Astrocyte (in vitro differentiated cells and primary cell): ENCODE measurements at places on chromosomes 3 and 15. TPM values are rescaled to one million over a fixed set of nuclear protein-coding genes. Genes with fewer than 3 reads are reported as not detected.

Gene IFT57
- 27.5 and 29.8 TPM in 2 replicates for total RNA-seq

Gene SLCO2A1
- 2.1 and 2.2 TPM in 2 replicates for total RNA-seq

Gene NPAP1
- total RNA-seq: not detected in 2 replicates

- H3K4me1 ChIP-seq: no peaks in the 10 kb centered on the region
- no peak overlapping the region for H3K4me3 ChIP-seq
- H3K27me3 ChIP-seq: peaks cover 21% of the 10 kb centered on the region
- no peak overlapping the region for H3K27ac ChIP-seq
- DNase-seq: no peak
- H3K36me3 ChIP-seq: no peaks in the 10 kb centered on the region
These were observed 93.1 kb upstream of the SLC6A11 start for GRCh38 chr3:10722911-10723310.

- peak overlapping the region; percentile 6 for H3K4me3 ChIP-seq
- peak; percentile 34 for DNase-seq
- no peaks in the 10 kb centered on the region for H3K27me3 ChIP-seq
- H3K27ac ChIP-seq: no peak overlapping the region
These were observed 53.2 kb downstream of the LHFPL4 start for GRCh38 chr3:9500108-9501050.
